ENCODE measurements at places on chromosomes 5 and 9.

DNA sequence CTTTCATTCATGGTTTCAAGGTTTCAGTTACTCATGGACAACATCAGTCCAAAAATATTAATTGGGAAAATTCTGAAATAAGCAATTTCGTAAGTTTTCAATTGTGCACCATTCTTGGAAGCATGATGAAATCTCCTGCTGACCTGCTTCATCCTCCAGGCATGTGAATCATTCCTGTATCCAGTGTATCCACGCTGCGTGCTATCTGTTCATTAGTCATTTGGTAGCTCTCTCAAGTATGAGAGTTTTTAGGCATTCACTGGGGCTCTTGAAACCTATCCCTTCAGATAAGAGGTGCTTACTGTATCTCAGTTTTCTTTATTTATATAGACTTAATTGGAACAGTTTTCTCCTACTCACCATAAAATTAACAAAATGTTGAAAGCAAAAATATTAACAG is 293.0 kb downstream of the CDH12 start:
- no peak for DNase-seq

GRCh38 chr5:42306287-42306686 is 117.0 kb upstream of the GHR start:
- DNase-seq: no peak

DNA sequence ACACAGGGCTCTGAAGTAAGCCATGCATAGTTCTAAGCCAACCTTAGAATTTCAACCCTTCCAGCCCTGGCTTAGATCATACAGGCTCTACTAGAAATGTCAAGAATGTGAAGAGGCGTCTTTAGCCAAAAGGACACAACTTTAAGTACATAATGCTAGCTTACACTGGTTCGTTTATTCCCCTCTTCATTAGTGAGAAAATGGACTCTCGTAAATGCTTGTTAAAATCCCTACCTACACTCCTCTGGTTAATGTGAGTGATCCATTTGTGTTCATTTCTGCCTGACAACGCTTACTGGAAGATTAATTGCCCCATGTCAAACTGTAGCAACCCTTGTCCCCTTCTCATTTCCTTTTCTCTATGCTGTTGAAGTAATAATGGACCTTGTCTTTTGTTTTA is 149.3 kb upstream of the POU5F2 start:
- DNase-seq: no peak

DNA sequence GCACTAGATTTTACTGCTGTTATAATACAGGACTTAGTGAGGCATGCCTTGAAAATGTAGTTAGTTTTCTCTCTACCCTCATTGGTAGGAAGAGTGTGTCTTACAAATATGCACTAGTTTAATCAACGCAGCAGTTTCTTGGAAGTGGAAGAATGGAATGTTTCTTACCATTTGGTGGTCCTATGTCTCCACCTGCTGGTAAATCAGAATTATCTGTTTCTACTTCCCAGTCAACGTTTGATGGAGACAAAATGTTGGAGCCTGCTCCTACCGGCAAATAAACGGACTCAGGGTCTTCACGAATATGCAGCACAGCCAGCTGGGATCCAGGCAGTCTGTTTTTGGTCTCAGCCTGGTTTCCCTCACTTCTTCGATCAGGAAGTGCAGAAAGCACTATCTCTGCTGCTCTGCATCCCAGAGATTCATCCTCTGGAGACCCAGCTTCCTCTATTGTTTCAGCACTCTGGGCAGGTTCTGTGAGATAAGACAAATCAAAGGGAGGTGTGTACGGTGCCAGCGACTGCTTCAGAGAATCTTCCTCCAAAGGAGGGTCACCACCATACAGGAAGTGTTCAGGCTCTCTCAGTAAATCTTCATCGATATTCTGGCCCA is 59.5 kb upstream of the PCA3 start:
- DNase-seq: peak; percentile 29

DNA sequence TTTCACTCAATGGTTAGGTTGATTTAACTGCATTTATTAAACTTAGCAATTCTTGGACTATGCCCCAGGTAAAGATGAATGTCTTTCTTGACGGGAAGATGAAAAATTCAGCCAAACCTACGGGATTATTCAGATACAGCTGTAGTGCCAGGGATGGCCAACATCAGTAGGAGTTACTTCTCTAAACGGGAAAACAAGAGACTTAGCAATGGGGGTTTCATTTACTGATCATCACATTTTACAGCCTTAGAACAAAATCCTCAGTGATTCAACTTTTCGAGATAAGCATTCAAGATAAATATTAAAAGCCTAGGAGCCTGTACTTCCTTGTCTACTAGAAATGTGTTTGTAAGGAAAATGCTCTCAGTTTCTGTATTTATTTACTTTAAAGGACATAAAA is 46.1 kb downstream of the S1PR3 start:
- no peak for DNase-seq

GRCh38 chr9:87193925-87194868 is 246.9 kb upstream of the GAS1 start:
- no peak for DNase-seq

- DNase-seq: no peak
These were observed 28.9 kb downstream of the CDH9 start for GRCh38 chr5:27009540-27009915.

DNA sequence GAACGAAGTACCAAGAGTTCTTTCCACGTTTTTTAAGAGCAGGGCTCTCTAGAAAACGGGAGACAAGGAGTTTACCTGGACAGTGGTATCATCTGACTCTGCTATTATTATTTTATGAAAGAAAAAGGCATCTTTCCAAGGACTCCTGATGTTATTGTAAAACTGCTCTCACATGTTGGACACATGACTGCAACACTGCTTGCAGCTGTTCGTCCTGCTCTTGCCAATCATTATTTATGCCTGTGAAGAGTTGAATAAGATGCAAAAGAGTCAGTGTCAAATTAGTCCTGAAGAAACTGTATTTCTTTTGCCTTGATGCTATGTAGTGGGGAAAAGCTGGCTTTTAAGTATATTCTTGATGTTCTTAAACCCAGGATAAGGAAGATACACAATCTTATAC is 284.5 kb upstream of the PTGER4 start:
- DNase-seq: no peak

DNA sequence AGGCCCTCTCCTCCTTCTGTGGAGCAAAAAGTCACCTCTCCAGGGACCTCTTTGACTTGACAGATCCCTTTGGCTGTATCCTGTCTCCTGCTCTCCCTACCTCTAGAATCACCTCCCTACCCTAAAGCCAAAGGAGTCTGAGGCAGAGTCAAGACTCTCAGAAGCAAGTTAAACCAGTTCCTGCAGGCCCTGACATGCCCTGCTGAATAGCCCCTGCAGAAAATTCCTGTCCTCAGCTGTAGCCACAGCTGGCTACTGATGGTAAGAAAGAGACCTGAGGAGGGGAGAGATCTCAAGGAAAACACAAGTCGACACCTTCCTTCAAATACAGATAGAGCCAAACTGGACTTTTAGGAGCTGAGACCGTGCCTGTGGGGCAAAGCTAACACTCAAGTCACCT is 23.7 kb upstream of the UBAP2 start:
- no peak for DNase-seq

DNA sequence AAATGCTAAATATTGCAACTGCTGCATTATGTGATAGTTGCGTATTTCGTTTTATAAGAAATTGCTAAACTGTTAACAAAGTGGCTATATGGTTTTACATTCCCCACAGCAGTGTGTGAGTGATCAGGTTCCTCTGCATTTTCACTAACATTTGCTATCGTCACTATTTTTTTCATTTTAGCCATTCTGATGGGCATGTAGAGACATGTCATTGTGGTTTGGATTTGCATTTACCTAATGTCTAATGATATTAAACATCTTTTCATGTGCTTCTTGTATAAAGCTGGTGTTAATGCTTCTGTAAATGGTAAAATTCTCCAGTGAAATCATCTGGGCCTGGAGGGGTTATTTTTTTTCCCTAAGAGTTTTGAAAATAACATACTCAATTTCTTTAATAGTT is 61.6 kb downstream of the ERCC6L2 start:
- DNase-seq: peak; percentile 9

DNA sequence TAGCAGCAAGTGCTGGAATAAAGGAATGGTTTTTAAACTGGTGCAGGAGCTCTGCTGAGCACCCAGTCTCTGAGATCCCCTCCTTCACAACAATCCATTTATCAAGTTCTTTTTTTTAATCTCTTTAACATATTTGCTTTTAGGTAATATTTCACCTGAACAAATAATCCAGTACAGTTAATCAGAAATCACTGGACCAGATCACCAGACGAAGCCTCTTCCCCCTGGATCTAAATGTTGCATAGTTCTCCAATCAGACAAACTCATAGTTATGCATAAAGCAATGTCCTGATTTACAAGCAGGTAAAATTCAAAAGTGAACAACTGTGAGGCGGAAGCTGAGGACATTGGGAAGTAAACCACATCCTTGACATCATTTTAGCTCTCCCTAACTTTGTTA is 657.7 kb upstream of the RORB start:
- no peak for DNase-seq

DNA sequence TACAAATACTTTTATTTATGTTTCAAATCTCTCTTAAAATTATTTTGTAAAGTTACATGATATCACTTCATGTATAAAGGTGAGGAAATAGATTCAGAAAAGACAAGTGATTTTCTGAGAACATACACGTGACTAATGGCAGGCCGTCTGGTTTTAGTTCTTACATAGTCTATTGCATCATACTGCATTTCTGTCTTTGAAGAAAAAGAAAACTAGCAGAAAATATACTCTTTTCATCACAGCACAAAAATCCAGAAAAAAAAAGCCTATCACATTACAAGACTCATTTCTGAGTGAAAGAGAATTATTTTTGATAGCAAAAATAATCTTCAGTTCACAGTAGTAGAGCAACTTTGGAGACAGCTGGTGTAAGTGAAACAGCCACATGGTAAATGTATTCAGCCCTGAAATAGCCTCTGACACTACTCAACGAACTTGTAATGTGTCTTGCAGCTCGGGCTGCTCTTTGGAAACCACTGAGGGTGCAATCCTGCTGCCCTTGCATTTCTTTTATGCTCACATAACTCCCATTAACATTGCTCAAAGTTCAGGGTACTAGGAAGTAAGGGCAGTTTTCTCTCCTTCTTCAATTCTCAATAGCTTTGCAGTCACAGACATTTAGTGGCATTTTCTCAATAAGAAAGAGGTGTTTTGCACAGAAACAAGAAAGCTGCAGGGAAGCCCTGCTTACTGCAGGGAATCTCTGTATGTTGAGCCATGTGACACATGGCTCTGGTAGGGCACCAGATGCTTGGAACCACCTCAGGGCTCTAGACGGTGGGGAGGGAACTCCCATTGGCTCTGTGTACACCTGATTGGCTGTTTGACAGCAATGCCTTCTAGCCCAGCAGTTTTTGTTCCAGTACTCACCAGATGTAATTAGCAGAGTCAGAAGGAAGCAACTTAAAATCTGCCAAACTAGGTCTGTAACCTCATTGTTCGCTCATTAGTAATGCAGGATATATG is 845.3 kb upstream of the PTPRD start:
- peak; percentile 95 for DNase-seq

DNA sequence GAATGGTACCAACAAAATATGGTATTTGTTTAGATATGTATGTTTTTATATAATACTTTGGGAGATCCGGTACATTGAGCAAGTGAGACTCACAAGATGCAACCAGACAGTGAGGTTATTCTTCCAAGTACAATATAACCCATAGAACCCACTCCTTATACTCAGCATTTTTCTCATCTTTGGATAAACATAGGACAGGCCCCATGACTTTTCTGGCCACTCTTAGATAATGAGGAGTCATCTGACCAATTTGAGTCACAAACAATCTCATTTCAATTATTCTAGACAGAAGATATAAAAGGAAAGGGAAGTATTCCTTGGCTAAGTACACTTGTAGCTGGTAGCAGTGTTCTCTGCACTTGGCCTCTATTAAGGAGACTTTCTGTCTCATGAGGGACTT is 150.2 kb downstream of the SGCD start:
- DNase-seq: no peak

GRCh38 chr9:126515001-126515872 is 98.5 kb upstream of the LMX1B start:
- no peak for DNase-seq

GRCh38 chr9:2424619-2425033 is 197.0 kb upstream of the VLDLR start:
- DNase-seq: no peak

- no peak for DNase-seq
These were observed 139.8 kb upstream of the BASP1 start for GRCh38 chr5:17077440-17078233.

GRCh38 chr5:32057187-32058096 is 116.7 kb downstream of the GOLPH3 start:
- peak; percentile 9 for DNase-seq

GRCh38 chr9:136367296-136368145 is 4.0 kb upstream of the DNLZ start:
- no peak for DNase-seq

DNA sequence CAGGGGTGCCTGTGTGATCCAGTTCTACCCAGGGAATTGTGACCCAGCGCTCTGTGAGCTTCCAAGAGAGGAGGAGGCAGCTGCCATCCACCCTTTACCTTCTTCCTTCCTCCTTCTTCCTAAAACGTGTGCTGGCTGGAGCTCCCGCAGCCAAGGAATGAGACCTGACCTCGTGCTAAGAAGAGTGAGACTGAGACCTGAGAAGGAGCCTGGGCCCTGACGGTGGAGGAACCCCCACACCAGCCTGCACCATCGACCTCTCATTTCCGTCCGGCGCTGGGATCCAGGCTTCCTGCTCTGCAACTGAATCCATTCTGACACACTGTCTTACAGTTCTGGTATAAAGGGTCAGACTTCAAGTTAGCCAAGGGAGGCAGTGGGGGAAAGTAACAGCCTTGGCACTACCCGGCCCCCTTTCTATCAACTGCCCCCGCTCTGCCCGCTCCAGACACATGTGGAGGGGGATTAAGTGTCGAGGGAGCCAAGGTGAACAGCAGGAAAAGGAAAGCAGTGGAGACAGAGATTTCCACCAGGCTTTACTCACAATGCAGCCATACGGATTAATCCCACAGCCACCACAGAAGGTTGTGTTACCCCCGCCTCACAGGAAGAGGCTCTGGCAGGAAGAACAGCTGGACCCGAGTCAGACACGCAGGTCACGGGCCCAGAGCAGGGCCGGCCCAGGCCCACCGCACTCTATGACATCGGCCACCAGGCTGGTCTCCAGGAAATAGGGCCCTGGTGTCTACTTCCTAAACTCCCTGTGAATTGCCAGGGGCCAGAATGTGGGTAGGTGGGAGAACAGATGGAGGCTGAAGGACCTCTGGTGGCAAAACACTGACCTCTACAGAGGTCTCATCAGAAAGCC is 15.8 kb downstream of the MGAT1 start:
- no peak for DNase-seq

DNA sequence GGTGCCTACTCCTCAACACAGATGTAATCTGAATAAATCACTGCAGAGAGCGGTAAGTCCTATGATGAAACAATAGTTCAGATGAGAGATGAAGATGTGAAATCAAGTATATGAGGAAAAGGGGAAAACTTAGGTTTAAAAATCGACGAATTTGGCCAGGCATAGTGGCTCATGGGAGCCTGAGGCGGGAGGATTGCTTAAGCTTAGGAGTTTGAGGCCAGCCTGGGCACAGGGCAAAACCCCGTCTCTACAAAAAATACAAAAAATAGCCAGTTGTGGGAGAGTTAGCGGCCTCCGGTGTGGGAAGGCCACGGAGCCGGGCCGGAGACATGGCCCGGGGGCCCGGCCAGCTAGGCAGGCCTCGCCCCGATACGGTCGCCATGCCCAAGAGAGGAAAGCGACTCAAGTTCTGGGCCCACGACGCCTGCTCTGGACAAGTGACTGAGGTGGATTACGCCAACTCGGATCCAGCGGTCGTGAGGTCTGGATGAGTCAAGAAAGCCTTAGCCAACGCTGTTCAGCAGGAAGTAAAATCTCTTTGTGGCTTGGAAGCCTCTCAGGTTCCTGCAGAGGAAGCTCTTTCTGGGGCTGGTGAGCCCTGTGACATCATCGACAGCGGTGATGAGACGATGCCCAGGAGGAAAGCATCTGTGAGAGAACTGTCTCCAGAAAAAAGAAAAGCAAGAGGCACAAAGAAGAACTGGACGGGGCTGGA is 62.8 kb upstream of the SUB1 start:
- no peak for DNase-seq
